Spinal cord (tissue), 10 donors: ENCODE measurements at places on chromosomes 3 and 15.

- no peak for DNase-seq
These were observed 22.5 kb downstream of the PLCL2 start for GRCh38 chr3:16907243-16907642.

- DNase-seq: no peak
These were observed 516.4 kb downstream of the GBE1 start for GRCh38 chr3:81245043-81245442.

- no peak for DNase-seq
These were observed 17.8 kb downstream of the CRTC3 start for GRCh38 chr15:90547540-90547939.

DNA sequence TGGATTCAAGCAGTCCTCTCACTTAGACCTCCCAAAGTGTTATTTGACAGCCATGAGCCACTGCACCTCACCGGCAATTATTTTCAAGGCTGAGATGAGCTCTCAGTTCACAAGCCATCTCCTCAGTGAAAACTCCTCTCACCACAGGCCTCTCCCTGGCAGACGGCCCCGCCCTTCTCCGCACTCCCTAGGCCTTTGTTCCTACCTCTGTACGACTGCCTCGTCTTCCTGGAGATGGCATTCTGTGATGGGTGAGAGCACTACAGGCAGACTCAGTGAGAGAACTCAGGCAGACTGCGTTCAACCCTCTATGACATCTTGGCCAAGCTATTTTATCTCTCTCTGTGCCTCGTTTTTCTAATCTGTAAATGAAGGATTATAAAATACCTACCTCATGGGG, 67.0 kb upstream of the TPM1 start:
- no peak for DNase-seq

DNA sequence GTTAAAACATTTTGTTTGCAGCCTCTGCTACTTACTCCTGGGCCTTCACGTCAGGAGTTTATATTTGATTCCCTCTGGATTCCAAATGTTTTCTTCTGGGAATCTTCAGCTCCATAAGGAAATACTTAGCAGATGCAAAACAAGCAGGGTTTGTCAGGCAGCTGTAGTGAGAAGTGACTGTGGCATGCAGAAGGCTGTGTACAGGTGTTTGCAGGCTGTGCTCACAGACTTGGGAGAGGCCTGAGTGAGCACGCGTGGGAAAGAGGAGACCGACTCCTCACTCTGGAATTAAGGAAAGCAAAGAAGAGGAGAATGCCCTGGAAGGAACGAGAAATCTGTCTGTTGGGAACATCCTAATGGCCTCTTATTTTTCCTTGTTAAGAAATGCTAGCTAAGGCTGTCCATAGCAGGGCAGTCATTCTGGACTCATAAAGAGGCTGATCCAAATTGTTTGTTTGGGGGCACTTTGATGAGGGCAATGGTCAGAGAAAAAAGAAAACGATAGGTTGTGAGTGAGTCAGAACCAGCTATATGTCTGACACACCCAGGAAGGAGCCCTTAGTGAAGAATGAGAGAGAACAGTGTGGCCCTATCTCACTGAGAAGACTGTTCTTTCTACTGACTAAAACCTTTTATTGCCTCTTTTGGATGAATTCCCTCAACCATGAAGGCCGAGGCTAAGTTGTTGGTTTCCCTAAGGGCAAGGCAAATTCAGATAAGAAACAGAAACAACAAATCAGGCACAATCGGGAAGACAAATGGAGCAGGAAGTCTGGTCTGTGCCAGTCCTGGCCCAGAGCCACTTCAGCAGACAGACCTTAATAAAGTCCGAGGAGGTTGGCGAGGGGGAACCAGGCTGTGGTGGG, 82.6 kb downstream of the TGFBR2 start:
- DNase-seq: peak; percentile 66

DNA sequence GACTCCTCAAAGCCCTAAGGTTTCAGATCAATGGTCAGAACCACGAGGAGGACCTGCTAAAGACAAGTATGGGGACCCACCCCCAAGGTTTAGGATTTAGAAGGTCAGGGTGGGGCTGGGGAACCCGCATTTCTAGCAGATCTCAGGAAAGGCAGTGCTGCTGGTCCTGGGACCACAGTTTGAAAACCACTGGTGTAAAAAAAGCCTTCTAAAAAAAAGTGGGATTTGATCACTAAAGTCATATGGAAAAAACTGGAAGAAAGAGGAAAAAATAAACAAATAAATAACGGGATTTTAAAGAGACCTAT, 832 bp downstream of the SLC41A3 start:
- no peak for DNase-seq

GRCh38 chr3:7683426-7683825, 818.2 kb upstream of the LMCD1 start:
- no peak for DNase-seq

DNA sequence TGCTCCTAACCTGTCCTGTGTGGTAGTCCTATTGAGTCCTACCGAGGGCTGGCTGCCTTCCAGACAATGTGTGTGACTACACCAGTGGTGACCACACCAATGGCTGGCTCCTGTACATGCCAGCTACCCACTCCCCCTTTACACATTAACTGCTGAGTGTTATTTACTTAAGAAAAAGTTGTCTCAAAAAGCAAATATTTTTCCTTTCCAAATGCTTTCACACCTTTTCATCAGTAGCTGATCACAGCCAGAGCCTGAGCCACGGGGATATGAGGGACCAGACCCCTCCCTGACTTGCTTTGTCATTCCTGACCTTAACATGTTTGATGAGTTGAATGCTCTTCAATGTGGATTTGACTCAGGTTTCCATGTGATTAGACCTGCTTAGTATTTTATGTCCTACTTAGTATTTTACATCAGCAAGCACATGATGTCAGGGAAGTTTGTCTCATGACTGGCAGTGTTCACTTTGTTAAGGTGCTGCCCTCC, 29.6 kb upstream of the GREM1 start:
- DNase-seq: no peak

DNA sequence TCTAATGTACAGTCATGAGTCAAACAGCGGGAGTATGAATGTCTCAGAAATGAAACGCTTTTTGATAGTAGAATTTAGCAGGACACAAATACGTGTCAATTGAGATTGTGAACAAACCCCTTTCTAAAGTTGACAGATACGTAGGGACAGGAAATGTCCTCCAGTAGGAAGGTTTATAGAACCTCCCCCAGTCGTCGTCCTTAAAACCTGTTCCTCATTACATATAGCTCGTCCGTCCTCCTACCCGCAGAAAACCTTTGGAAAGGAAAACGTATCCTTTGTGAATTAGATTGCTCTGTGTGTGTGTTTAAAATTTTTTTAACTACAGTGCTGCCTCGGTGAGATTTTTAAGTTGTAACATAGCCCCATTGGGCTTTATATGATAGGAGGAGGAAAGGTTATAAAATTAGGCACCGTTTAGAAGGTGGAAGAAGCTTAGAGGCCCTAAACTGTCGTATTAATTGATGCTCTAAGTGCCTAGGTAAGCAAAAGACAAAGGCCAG, 4.1 kb downstream of the UBE2E1 start:
- DNase-seq: no peak

- no peak for DNase-seq
These were observed 3.5 kb downstream of the SPINT1 start for GRCh38 chr15:40847223-40847961.

GRCh38 chr15:38876211-38876610, 311.6 kb upstream of the RASGRP1 start:
- no peak for DNase-seq

GRCh38 chr3:33991673-33992072, 193.2 kb downstream of the PDCD6IP start:
- DNase-seq: no peak

DNA sequence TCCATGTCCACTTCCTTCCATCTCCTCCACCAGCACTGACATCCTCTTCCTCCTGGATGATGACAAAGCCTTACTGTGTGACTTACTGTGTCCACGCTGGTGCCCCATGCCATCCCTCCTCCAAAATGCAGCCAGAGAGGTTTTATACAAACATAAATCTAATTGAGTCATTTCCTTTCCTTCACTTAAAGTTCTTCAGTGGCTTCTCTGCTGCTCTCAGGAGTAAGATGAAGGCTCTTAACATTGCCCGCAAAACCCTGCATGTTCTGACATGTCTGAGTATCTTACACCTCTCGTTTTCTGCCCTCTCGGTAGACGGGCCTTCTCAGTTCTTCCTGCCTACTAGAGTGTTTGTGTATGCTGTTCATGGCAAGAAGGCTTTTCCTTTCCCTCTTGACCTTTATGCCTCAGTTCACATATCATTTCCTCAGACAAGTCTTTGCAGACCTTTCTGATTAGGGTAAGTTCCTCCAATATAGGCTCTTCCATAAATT, 175.5 kb downstream of the CFAP20DC start:
- no peak for DNase-seq

DNA sequence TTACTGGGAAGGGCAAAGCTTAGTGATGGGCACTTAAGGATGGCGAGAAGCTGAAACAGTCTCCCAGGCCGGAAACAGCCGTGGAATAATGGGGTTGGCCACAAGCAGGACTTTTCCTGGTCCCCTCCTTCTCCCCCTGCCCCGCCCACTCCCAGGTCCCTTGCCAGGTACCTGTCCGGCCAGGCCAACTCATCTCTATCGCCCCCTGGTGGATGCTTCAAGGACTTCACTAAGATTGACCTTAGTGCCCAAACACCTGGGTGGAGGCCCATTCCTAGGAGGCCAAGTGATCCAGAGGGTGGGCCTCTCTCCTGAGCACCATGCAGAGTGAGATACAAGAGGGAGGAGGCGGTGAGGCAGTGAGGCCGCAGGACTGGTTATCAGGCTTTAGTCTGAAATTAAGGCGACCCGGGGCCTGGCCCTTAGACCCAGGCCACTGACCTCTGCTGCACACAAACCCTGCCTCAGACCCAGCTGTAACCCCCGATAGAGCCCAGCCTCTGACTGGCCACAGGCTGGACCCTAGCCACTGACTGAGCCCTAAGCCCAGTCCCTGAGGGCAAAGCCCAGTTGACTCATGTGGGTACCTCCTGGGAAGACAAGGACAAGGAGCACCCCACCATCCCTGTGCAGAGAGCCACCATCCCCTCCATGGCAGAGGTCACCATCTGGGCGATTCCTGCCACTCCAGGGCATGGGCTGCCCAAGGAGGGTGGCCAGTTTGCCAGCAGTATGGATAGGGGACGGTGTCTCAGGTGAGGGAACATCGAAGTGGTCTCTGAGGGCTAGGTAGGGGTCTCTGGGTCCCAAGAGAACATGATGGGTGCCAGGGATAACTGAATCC, 37.6 kb downstream of the VIPR1 start:
- DNase-seq: no peak

- DNase-seq: no peak
These were observed 51.8 kb downstream of the MITF start for GRCh38 chr3:69791106-69791505.

DNA sequence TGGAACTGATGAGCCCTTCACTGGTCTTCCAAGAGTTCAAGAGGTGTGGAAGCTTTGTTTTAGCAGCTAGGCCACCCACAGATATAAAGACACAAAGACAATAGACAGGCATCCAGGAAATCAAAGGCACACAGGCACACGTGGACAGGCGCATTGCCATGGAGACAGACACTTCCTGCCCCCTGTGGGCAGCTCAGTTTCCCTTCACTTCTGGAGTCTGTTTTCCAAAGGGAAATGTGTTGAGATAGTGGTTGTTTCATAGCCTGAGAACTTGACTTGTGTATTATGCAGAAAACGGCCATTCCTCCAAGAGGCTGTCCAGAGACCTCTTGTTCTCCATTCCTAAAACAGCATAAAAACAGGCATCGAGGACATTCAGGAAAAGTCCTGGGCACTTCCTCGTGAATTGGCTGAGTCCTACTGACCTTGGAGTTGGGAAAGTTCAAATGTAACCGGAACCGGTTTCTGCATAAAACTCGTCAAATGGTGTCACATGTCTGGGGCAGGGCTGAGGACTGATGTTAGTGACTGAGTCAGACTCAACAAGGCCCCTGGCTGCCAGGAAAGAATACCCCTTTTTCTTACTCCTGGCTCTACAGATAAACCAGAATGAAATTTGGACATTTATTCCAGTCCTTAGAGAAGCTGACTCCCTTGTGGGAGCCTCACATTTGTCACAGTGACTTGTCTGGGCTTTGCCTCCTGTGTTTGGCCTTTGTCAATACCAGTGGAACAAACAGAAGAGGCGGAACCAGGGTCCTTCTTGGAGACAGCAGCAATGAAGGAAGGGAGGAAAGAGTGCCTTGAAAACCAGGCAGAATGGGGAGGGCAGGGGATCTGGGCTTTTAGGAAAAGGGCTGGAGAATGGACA, 1.3 kb downstream of the ALPK3 start:
- peak; percentile 21 for DNase-seq

DNA sequence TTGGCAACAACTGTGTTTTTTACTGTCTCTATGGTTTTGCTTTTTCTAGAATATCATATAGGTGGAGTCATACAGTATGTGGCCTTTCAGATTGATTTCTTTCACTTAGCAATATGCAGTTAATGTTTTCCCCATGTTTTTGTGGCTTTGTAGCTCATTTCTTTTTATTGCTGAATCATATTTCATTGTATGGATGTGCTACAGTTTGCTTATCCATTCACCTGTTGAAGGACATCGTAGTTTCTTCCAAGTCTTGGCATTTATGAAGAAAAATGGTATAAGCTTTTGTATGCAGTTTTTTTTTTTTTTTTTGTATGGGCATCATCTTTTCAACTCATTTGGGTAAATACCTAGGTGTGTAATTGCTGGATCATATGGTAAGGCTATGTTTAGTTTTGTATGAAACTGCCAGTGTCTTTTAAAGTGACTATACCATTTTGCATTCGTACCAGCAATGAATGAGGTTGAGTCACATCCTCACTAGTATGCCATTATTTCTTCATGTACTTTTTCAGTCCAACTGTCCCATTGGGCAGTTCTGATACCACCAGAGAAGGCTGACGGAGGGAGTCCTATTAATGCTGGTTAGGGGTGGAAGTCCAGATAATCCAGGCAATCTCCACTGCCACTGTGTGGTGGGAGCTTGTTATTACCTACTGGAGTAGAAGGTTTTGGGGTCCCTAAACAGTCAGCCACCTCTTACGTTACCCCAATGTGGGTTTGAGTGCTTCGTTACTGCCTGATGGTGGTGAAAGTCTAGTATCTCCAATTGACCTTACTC, 210.5 kb downstream of the DOCK3 start:
- DNase-seq: no peak

DNA sequence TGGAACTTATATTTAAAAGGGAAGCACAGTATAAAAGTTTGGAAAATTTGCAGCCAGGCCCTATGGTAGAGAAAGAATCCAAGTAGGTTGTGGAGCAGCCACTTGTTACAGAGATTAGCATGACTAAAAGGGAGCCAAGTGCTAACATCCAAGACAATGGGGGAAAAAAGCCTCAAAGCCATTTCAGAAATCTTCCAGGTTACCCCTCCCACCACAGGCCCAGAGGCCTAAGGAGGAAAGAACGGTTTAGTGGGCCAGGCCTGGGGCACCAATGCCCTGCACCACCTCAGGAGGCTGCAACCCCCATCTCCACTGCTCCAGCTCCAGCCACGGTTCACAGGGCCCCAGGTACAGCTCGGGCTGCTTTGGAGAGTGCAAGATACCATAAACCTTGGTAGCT, 69.9 kb downstream of the IGF2BP2 start:
- no peak for DNase-seq
